ENCODE measurements at places on chromosomes 5 and 9. TPM values are rescaled to one million over a fixed set of nuclear protein-coding genes. Genes with fewer than 3 reads are reported as not detected.

The C5orf63 gene
- 7.6 TPM for total RNA-seq

DNA sequence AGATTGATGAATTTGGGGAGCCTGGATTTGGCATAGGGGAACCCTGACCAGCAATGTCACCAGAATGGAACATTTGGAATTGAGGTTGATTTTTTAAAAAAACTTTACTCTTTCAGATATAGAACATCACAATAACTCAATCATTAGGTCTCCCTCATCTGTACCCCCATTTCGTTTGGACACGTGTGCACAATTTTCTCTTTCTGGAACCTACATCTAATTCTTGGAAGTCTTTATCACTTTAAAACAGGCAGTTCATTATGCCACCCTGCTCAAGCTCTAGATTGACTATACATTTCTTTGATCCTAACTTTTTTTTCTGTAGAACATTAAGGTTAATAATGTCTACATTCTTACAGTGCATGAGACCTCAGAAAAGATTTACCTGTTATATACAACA, 3.7 kb upstream of the SSBP2 start:
- peaks cover 23% of the 10 kb centered on the region for H3K4me1 ChIP-seq
- H3K27ac ChIP-seq: no peak overlapping the region
- no peak overlapping the region for H3K4me3 ChIP-seq
- DNase-seq: no peak
- no peaks in the 10 kb centered on the region for H3K27me3 ChIP-seq
- no peaks in the 10 kb centered on the region for H3K36me3 ChIP-seq

DNA sequence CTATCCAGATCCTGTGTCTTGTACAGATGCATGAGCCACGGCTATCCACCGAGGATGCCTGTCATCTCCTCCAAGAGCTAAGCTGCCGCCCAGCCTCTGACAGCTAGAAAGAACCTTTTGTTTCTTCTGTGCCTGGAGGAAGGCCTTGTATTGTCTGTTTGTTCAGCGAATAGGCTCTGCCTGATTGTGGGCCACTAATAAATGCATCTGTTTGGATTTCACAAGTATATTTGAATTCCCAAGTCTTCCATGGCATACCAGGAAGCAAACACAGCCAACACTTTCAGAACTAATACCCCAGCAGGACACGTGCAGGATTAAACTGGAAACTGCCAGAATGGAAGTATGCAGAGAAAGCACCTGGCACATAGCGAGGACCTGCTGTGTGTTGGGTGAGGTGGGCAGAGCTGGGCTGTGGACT, 92.7 kb upstream of the NEURL1B start:
- H3K36me3 ChIP-seq: no peaks in the 10 kb centered on the region
- no peaks in the 10 kb centered on the region for H3K4me1 ChIP-seq
- H3K27me3 ChIP-seq: no peaks in the 10 kb centered on the region
- no peak for DNase-seq

DNA sequence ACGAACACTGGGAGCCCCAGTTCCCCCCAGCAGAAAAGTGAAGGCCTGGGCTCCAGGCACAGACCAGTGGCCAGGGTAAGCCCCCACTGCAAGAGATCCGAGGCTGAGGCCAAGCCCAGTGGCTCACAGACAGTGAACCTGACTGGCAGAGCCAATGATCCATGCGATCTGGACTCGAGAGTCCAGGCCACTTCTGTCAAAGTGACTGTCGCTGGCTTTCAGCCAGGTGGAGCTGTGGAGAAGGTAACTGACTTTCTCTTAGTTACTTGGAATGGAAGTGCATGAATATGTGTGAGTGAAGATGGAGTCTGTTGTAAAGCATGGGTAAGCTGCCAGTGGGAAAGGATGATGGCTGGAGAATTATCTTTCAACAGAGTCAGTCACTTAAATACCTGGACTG, 99.7 kb downstream of the GOLPH3 start:
- H3K36me3 ChIP-seq: no peaks in the 10 kb centered on the region
- no peaks in the 10 kb centered on the region for H3K27me3 ChIP-seq
- no peaks in the 10 kb centered on the region for H3K4me1 ChIP-seq
- no peak for DNase-seq
- no peak overlapping the region for H3K4me3 ChIP-seq

- DNase-seq: no peak
- no peaks in the 10 kb centered on the region for H3K36me3 ChIP-seq
- no peak overlapping the region for H3K4me3 ChIP-seq
- H3K4me1 ChIP-seq: peaks cover 24% of the 10 kb centered on the region
These were observed 41.2 kb upstream of the ABCA1 start for GRCh38 chr9:104969116-104969515.

DNA sequence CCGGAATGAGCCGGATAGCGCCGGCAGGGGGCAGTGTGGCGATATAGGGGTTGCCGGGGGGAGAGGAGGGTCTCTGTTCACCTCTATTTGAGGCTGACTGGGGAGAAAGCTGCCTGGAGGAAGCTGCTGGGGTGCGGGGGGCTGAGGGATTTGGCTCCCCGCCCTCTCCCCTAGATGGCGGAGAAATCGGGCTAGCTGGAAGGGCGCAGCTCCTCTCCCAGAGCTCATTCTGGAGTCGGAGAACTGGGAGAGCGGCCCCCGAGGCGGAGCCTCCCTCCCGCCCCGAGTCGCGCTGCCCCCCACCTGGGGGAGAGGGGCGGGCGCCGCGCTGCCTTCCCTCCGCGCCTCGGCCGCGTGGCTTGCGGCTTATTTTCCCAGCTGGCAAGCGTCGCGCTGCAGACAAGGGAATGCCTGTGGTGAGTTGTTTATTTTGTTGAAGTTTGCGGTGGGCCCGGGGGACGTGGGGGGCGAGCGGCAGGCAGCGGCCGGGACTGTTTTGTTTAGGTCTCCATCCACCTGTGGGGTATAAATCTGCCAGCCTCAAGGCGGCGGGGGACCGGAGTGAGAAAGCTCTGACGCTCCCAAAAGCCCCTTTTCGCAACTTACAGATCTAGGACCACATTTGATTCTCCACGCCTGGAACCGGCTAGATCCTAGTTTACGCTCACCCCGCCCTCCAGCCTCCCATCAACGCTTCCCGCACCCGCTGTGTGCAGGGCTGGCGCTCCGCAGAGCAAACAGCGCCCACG, 4.1 kb upstream of the RGMB start:
- peak; percentile 52 for DNase-seq
- H3K4me3 ChIP-seq: peak overlapping the region; percentile 46
- H3K36me3 ChIP-seq: no peaks in the 10 kb centered on the region
- H3K4me1 ChIP-seq: peaks cover 8% of the 10 kb centered on the region
- H3K27me3 ChIP-seq: no peaks in the 10 kb centered on the region

DNA sequence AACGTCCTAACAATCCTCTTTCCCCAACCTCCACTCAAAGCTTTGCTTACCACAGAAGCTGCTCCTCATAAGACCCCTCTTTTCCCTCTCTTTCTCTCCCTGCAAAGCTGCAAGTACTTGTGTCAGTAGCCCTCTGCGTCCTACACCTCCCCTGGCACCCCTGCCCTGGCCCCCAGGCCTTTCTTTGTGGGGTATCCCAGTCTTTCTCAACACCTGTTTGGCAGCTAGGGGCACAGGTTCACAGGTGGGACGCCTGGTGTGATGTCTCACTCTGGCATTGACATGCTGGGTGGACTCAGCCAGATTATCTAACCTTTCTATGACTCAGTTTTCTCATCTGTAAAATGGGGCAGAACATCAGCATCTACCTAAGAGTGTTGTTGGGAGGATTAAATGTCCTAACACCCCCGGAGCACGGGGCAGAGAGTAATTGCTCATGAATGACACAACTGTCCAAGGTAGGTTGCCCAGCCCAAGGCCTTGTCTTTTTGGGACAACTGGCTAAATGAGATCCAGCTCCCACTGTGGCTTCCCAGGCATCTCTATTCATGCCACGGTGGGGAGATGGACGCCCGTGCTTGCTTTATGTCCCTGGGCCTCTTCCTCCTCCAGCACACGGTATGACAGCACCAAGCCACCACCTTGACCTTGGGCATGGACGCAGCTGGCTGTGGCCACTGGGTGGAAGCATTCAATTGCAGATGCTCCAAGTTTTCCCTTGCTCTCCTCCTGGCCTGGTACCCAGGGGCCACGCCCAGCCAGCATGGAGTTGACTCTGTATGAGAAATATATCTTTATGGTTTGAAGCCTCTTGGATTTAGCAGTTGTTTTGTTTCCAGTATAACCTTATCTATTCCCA, 190.4 kb downstream of the RGS3 start:
- H3K4me1 ChIP-seq: no peaks in the 10 kb centered on the region
- no peaks in the 10 kb centered on the region for H3K36me3 ChIP-seq
- no peak overlapping the region for H3K27ac ChIP-seq
- no peak for DNase-seq
- H3K27me3 ChIP-seq: no peaks in the 10 kb centered on the region

- H3K36me3 ChIP-seq: no peaks in the 10 kb centered on the region
- no peaks in the 10 kb centered on the region for H3K27me3 ChIP-seq
- H3K27ac ChIP-seq: no peak overlapping the region
- H3K4me3 ChIP-seq: no peak overlapping the region
These were observed 102.6 kb downstream of the FSTL4 start for GRCh38 chr5:133509742-133510079.

GRCh38 chr9:92970467-92970923, 23.2 kb downstream of the FGD3 start:
- H3K27ac ChIP-seq: peak overlapping the region; percentile 39
- no peaks in the 10 kb centered on the region for H3K27me3 ChIP-seq

The ZNG1C gene
- total RNA-seq: 29.3 TPM

DNA sequence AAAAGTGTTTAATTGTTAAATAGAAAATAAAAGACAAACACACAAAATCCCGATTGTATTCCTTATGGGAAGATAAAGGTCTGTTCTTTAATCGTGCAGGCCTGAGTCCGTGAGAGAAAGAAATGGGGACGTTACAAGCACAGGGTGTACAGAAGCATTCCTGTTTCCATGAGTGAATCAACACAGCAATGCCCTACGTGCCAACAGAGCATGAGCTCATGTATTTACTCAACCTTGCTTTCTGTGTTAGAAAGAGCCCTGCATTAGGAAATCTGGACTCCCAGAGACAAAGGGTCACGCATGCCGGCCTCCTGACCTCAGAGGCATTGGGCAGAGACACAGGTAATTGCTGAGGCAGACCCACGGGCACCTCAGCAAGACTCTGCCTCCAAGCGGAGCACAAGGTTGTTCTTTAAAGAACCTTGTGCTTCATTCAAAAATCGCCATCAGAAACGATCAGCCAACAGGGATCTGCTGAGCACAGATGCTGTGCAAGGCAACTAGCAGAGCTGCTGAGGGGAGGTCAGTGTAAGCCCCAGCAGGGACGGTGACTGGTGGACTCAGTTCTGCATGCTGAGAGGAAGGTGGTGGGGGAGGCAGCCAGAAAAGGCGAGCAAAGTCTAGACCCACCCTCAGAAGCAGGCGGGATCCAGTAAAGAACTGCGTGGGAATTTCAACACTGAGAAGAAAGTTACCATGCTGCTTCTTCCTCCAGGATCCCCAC, 101.0 kb downstream of the TLE1 start:
- H3K4me1 ChIP-seq: no peaks in the 10 kb centered on the region
- no peak overlapping the region for H3K4me3 ChIP-seq
- peak; percentile 8 for DNase-seq
- no peak overlapping the region for H3K27ac ChIP-seq
- no peaks in the 10 kb centered on the region for H3K36me3 ChIP-seq

- no peak for DNase-seq
- peaks cover 6% of the 10 kb centered on the region for H3K36me3 ChIP-seq
- peak overlapping the region; percentile 1 for H3K27ac ChIP-seq
- H3K27me3 ChIP-seq: no peaks in the 10 kb centered on the region
- H3K4me3 ChIP-seq: no peak overlapping the region
These were observed 27.9 kb downstream of the BDP1 start for GRCh38 chr5:71483355-71483754.

GRCh38 chr5:143552680-143553079, 149.2 kb upstream of the NR3C1 start:
- H3K4me3 ChIP-seq: no peak overlapping the region
- no peaks in the 10 kb centered on the region for H3K27me3 ChIP-seq
- DNase-seq: no peak

The CFAP157 gene
- total RNA-seq: not detected

GRCh38 chr9:87479801-87480201, 17.9 kb upstream of the DAPK1 start:
- no peaks in the 10 kb centered on the region for H3K36me3 ChIP-seq
- H3K4me3 ChIP-seq: no peak overlapping the region
- H3K27ac ChIP-seq: no peak overlapping the region
- H3K27me3 ChIP-seq: no peaks in the 10 kb centered on the region
- no peak for DNase-seq

Measured in Caco-2 (cell line).